Renal pelvis (tissue), 12 donors: ENCODE measurements at places on chromosomes 1 and 21.

- no peak for DNase-seq
Observed at GRCh38 chr1:209769171-209769904, 13.5 kb downstream of the TRAF3IP3 start.

GRCh38 chr21:39555911-39556590 is 56.7 kb upstream of the B3GALT5 start:
- peak; percentile 29 for DNase-seq

DNA sequence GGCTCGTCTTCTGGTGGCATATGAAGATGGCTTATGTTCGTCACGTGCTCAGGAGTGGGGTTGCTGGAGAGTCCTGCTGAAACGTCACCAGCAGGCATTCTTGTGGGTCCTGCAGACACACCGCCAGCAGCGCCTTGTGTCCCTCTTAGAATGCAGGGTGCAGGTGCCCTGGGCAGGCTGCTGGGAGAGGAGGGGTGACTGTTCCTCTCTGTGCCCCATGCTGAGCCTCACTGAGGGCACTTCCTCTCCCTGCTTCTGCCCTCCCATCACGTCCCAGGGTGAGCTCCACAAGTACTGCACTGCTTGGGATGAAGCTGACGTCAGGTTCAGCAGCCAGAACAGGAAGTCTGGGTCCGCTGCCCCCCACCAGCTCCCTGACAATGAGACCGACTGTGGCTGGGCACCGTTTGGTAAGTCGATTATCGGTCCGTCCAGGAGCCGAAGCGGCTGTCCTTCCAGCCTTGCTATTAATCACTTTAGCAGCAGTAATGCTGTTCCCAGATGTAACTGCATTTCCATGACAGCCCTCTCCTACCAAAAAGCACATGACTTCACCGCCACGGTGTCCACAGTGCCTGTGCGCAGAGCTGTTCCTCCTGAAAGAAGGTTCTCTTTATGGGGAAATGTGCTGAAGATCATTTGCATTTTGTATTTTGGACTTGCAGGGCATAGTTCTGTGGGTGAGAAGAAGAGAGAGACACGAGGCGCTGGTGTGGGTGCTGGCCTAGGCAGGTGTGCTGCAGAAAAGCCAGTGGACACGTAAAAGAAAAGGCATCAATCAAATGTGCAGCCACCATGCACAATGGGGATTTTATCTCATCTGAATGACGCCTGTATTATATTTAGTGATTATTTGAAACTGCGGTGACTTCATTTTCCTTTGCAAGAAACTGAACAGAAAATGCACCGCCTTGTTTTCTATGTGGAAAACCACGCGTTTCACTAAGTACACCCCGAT is 21.0 kb downstream of the SLC37A1 start:
- no peak for DNase-seq

GRCh38 chr1:218164930-218165700 is 120.0 kb upstream of the RRP15 start:
- DNase-seq, result no peak

DNA sequence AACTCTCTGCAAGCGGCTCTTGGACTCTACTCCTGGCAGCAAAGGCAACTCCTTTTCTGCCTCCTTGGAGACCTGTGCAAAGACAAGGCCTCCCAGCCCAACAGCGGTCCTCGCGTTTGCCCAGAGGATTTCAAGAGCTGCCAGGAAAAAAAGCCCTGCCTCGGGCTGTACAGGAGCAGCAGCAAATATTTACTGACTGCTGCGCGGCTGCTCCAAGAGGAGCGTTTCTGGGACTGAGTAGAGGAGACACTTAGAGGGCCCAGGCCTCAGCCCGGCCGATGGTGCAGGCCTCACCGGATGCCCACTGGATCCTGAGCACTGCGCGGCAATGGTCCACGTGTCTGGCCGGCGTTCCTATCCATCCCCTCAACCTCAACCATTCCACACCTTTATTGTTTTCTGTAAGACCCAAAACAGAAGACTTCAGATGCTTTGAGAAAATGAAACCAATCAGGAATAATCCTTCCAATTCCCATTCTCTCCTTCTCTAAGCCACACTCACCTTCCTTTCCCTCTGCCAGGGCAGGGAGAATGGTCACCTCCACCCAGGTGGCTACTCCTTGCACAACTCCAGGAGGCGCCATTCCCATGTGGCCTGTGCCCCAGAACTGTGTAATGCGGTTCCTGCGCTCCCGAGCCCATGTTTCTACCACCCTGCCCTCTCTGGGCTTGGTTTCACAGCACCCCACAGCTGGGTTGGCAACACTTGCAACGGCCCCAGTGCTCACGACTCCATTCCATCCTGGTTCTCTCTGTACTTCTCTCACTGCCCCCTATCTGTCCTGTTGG is 215.8 kb downstream of the TRABD2B start:
- no peak for DNase-seq

GRCh38 chr1:191662051-191662450 is 496.2 kb upstream of the RGS18 start:
- no peak for DNase-seq

GRCh38 chr1:63668298-63668697 is 75.1 kb downstream of the PGM1 start:
- DNase-seq, result no peak

- DNase-seq, result peak; percentile 22
Observed at GRCh38 chr1:7784492-7785071, 491 bp downstream of the PER3 start.

GRCh38 chr1:208893251-208893650 is 649.1 kb upstream of the PLXNA2 start:
- DNase-seq, result no peak

DNA sequence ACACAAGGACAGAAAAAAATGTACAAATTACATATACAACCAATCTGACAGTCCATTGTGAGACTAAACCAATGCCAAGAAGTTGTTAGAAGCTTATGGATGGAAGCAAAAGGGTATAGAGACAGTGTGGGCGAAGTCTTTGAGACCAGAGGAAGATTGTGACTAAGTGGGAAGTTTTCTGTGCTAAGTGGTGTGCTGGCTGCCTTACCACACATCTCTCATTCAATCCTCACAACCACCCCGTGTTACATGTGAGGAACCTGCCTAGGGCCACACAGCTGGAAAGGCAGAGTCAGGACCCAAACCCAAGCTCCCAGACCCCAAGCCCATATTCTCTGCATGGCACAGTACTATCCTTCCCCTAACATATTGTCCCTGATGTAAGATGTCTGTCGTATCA is 53.5 kb upstream of the DUSP10 start:
- no peak for DNase-seq

DNA sequence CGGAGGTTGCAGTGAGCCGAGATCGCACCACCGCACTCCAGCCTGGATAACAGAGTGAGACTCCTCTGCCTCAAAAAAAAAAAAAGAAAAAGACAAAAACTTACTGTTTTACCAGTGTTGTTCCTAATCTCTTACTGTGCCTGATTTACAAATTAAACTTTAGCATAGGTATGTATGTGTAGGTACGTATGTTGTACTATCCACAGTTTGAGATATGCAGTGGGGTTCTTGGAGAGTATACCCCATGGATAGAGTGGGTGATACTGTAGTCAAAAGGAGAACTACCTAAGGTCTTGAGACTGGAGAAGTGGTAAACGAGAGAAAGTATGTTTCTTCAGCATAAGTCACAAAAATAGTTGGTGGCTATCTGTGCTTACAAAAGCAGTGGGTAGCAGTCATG is 38.6 kb downstream of the RNF11 start:
- no peak for DNase-seq

- DNase-seq, result no peak
Observed at GRCh38 chr1:47235806-47236205, 3.8 kb upstream of the TAL1 start.

- DNase-seq, result no peak
Observed at GRCh38 chr1:45867697-45868348, 64.4 kb downstream of the MAST2 start.

DNA sequence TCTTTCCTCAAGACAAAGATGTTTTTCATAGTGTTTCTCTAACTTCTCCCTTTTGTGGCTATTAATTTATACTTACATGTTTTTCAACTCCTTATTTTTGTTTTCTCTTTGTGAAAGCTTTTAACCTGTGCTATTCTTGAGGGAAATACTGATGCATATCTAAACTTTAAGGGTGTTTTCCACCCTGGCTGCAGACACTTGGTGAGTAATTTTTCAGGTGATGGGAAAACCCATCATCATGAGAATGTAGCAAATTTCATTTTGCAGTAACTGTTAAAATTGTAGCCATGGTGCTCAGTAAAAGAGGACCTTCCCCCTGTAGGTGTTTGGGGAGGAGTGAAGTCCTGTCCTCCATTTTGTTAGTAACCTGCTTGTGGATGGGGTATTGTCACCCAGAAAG is 124.2 kb downstream of the LIPI start:
- no peak for DNase-seq

DNA sequence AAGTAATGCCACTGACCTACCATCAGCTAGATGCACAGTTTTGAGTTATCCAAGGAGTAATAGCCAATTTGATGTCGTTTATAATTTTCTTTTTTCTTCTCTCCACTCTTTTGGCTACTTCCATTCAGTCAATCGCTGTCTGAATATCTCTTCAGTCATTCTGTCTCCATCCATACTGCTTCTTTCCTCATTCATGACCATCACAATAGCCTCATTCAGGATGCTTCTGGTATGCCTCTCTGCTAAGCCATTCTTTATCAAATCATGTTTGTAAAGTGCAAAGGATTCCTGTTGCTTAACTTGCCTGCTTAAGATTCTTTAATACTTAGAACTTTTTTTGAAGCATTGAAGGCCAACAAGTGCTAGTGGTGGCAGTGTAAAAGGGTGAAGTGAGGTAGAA is 20.2 kb downstream of the TYW3 start:
- no peak for DNase-seq

GRCh38 chr1:30036229-30036547 is 687.2 kb downstream of the MATN1 start:
- no peak for DNase-seq

GRCh38 chr1:59552007-59552406 is 255.1 kb downstream of the FGGY start:
- DNase-seq, result peak; percentile 31

DNA sequence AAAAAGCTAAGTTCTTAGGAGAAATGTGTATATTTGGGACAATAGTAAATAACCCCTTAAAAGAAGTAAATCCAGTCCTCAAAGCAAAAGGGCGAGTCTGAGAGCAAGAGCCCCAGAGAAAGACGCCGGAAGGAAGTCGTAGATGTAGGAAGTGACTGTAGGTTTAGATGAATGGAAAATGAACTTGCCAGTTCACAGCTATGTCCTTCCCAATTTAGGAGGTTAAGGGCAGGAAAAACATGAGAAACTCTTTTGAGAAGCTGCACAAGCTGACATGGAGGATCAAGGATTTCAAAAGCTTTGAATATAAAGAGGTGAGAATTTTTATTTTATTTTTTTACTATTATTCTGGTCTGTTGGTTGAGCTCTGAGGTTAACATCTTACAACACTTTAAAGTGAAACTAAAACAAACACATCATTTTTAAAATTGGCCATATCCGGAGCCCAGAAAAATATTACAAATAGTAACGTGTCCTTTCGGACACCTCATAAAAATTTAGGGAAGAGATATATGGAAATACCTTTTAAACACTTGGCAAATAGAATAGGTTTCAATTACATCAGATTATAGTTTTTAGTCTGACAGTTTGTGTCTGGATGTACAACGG is 1178.6 kb downstream of the MRPL39 start:
- no peak for DNase-seq

DNA sequence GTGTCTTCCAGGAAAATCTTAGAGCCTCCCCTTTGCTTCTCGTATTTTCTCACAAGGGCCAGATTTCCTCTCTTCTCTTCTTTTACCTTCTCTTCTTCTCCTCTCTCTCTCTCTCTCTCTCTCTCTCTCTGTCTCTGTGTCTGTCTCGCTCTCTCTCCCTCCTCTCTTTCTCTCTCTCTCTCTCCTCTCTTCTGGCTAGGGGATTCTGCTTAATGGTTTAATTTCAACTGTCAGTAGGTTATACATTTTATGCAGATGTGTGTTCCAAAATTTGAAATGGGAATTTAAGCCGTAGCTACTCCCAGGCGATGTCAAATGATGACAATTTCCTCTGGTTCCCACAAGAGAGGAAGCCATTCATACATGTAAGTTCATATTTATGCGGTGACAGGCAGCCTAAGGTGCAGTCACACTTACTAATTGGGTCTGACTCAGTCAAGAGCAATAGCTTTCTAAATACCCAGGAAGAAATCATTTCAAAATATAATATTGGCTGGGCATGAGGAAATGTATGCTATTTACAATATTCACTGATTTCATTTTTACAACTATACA is 1.4 kb downstream of the DSCAM start:
- no peak for DNase-seq

- no peak for DNase-seq
Observed at GRCh38 chr1:35574655-35575415, 1.7 kb downstream of the TFAP2E start.

- no peak for DNase-seq
Observed at GRCh38 chr1:173020138-173020750, 30.5 kb downstream of the TNFSF18 start.

- DNase-seq, result no peak
Observed at GRCh38 chr1:168365719-168366479, 85.2 kb downstream of the TBX19 start.

GRCh38 chr1:174021591-174022079 is 522 bp downstream of the RC3H1 start:
- peak; percentile 53 for DNase-seq

- no peak for DNase-seq
Observed at GRCh38 chr1:106600626-106601025, 455.8 kb upstream of the PRMT6 start.

DNA sequence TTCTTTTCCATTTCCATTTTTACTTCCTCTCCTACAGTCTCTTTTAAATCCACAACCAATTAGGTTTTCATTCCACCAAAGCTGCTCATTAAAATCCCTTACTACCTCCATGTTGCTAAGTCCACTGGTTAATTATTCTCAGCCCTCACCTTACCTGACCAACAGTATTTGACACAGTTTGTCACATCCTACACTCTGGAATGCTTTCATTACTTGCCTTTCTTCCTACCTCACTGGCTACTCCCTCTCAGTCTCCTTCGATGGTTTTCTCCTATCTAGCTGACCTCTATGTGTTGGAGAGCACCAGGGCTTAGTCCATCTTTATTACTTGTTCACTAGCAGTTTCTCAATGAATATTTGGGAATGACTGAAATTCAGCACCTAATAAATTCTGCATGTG is 78.6 kb downstream of the NME7 start:
- no peak for DNase-seq

GRCh38 chr1:227913764-227914721 is 33.7 kb downstream of the WNT9A start:
- DNase-seq, result peak; percentile 71

DNA sequence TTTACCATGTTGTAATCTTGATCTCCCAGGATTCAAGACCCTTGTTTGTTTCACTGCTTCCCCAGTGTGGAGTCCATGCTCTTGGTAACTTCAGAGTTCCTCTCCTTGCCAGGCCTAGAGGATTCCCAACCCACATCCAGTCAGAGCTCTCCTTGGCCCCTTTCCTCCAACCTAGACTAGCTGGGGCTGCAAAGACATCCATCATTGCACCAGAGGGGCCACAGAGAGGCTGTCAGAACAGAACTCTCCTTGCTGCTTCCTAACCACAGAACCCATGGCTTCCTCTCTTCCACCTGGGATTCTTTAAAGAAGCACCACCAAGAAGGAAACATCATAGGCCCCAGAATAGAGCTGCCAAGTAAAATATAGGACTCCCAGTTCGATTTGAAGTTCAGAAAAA is 81.0 kb downstream of the HMGB4 start:
- DNase-seq, result no peak

- DNase-seq, result no peak
Observed at GRCh38 chr1:174131032-174131638, 28.2 kb upstream of the RABGAP1L start.
